ENCODE measurements at places on chromosomes 1 and 21.

GRCh38 chr1:88935522-88936222 lies 44.3 kb upstream of the GTF2B start:
- DNase-seq: no peak

- DNase-seq: no peak
Observed at GRCh38 chr21:44941567-44941966, 1.7 kb downstream of the SLX9 start.

- no peak for DNase-seq
Observed at GRCh38 chr1:99727575-99728185, 38.8 kb downstream of the FRRS1 start.

DNA sequence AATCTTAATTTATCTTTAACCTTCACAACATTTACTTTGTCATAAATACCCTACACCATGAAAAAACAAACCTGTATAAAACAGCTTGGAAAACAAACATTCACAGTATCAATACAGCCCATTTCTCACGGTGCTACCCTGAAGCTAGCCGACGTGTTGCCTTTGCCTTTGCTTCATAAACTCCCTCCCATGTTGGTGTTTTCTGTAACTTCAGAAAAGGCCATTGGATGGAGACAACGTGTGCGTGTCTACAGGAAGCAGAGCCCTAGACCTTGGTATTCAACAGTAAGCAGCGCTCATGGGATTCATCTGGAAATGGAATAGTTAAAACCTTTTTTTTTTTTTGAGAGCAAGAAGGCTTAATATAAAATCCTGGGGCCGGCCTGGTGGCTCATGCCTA lies 7.2 kb upstream of the PRDM15 start:
- DNase-seq: no peak

DNA sequence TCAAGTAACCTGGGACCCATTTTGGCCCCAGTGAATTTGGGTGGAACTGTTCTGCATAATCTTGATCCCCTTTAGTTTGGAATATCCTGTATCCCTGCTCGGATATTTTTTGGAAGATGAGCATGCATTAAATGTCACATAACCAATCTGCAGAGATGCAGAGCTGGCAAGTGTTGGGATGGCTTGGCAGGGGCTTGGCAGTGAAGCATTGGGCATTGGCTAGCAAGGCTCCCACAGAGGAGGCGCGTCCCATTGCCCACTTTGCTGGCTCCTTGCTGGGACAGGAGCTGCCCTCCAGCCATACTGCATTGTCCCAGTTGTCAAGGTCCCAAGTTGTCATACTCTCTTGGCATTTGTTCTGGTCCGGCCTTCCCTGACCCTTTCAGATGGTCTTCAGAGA lies 29.9 kb downstream of the LAMC2 start:
- no peak for DNase-seq

- no peak for DNase-seq
Observed at GRCh38 chr1:188023206-188023605, 1194.5 kb downstream of the PLA2G4A start.

DNA sequence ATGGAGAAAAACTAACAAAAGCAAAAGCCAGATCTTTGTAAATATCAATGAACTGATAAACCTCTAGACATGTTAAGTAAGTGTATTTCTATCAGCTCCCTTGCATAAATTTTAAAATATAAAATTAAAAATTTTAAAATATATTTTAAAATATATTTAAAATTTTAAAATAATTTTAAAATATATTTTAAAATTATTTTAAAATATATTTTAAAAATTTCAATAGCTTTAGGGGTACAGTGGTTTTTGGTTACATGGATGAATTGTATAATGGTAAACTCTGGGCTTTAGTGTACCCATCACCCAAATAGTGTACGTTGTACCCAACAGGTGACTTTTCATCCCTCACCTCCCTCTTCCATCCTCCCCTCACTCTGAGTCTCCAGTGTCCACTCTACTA lies 279.2 kb downstream of the SDCCAG8 start:
- no peak for DNase-seq

- no peak for DNase-seq
Observed at GRCh38 chr1:167491586-167492461, 26.5 kb downstream of the CD247 start.

DNA sequence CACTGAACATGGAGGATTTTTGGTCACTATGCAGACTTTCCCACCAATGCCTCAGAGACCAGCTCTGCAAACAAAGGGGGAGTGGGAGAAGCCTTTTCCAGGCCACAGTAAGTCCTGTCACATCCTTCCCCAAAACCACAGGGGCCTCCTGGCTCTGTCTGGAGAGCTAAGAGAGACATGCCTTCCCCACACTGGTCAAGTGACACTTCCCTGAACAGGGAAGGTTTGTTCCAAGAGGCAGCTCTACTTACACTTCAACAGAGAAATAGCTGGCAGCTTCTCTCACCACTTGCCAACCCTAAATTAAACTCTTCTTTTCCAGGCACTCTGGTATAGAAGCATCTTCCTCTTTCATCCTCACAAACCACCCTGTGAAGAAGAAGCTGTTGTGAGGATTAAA lies 39.7 kb downstream of the EDN2 start:
- DNase-seq: no peak

- DNase-seq: no peak
Observed at GRCh38 chr1:246074421-246074820, 432.7 kb downstream of the SMYD3 start.
